ENCODE measurements at places on chromosomes 7 and 10.

GRCh38 chr10:88343761-88344484 lies 239.2 kb downstream of the RNLS start:
- DNase-seq = no peak

DNA sequence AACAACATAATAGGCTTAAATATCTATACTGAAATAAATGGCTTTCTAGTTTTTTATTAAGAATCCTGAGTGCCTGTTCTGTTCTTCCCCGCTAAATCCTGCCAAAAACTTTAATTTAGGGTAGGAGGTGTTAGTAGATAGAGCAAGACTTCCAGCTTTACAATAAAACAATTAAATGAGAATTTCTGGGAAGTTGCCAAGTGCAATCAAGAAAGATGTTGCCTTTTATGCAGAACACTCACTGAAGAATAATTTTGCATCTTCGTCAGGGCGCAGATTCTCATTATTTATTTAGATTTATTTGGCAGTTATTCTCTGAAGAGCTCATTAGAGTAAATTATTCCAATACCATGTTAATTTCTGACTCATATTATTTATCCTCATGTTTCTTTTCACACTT lies 103.2 kb upstream of the GPR141 start:
- no peak for DNase-seq

DNA sequence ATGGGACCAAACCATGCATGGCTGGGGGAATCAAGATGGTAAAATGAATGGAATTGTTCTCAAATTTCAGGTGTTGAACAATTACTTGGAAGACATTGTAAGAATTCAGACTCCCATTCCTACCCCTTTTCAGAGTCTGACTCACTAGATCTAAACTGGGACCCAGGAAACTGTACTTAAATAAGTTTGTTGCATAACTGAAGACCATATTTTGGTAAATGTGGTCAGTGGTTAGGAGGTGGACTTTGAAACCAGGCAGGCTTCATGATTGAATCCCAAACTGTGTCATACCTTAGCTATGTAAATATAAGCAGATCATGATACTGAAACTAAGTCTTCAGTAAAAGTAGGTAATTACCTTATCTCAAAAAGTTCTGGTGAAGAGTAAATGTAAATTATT lies 41.7 kb downstream of the ZWINT start:
- DNase-seq = no peak

DNA sequence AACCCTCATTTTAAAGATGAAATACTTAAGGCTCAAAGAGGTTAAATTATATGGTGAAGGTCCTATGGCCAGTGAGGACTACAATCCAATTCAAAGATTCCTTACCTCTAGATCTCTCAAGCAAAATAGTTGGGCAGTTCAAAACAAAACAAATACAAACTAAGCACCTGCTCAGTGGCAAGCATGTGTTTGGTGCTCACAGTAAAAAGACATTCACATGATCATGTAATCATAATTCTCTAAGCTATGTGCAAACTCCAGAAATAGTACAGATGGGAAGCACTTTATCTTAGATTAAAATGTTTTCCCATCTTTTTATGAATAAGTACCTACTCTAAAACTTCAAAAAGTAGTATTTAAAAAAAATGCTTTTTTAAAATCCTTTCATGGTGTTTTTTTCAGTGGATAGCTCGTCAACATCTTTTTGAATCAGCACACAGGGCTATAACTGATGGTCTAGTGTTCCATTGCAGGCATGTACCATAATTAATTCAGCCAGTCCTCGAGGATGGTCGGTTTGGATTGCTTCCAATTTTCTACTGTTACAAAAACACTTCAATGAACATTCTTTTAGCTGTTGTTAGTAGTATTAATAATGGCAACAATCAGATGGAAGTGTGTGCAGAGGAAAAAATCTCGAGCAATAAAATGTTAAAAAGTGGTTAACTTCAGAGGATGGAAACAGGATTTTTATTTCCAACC lies 58.4 kb downstream of the CHCHD3 start:
- DNase-seq = no peak

DNA sequence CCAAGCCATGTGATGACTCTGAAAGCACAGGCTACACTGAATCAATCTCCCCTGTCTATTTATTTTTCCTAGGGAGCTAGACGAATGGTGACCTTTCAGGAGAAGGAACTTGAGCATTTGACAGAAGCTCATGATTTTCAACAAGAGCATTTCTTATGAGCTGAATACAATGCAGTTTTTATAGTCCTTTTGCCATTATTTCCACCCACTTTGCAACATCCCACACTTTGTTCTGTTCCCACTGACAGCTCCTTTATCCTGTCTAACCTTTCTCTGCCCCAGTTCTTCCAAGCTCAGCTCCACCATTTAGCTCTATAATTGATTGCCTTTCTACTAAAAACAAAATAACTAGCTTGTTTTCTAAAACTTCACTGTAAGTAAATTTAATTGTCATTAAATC lies 91.9 kb upstream of the PRSS1 start:
- DNase-seq = no peak

GRCh38 chr10:71342573-71343391 lies 23.7 kb downstream of the SLC29A3 start:
- DNase-seq = no peak

DNA sequence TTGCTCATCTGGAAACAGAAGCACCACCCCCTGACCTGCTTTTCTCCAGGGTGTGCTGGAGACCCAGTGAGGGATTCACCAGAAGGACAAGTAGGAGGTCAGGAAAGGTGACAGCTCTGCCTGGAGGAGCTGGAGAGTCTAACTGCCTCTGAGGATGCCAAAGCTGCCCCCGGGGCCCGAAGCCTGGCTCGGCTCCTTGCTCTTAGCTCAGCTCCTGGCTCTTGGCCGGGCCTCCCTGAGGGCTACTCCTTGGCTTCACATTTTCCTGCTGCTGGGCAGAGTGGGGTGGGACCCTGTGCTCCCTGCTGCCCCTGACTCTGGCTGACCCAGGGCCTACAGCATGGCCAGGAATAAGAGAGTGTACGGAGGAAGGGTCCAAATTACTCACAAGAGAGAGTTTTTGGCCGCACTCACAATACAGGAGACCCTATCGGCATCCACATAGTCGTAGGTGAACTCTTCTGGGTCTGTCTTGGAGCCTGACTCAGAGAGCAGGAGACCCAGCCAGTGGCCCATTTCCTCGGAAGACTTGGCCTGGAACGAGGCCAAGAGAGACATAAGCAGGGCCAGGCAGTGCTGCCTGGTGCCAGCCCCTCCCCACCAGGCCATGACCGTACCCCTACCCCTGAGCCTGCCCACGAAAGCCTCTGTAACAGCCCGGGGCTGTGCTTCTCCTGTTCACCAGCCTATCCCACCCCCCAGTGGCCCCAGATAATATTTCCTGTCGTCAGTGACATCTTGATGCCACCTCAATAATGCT lies 63.1 kb downstream of the VWA2 start:
- DNase-seq = no peak

DNA sequence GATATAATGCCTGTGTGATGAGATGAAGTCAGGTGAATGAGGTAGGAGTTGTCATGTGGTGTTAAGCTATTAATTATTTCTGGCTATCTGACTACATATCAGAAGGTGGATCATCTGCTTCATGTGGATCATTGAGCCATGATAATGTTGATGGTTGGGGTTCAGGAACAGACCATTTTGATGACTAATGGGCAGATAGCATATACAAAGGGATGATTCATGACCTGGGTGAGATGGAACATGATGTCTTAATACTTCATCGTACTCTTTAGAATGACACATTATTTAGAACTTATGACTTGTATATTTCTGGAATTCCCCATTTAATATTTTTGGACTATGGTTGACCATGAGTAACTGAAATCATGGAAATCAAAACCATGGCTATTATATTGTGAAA lies 155.1 kb downstream of the OR13A1 start:
- no peak for DNase-seq

- no peak for DNase-seq
Observed at GRCh38 chr10:70615784-70616522, 13.4 kb upstream of the PRF1 start.

DNA sequence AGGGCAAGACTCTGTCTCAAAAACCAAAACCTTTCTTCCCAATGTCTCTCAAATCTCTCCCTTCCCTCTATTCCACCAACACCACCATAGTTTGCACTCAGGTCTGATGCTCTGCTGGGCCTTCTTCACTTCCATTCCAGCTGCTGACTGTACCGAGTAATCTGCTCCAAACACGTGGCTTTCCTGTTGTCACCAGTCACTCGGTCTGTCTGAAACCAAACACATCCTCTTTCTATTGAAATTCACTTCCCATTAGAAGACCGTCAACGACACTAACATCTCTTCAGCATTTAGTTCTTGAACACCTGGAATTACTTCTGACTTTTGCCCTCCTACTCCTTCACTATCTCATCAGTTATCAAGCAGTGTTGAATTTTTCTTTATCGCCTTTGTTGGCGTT lies 4.7 kb upstream of the NRF1 start:
- DNase-seq = no peak

DNA sequence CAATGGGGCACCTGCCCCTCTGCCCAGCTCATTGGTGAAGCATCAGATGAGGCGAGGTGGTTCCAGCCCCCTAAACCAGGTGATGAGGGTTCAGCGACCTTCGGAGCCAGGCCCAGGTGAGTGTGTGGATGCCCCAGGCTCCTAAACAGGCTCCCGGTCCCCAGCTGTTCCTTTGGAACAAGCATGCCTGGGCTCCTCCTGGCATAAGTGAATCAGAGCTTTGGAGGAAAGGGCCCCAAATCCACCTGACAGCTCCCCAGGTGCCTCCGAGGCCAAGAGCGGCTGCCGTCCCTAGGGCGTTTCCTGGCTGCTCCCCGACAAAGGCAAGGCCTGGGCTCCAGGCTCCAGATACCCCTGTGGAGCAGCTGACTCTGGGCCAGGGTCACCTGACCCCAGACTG lies 61.3 kb downstream of the YKT6 start:
- no peak for DNase-seq

DNA sequence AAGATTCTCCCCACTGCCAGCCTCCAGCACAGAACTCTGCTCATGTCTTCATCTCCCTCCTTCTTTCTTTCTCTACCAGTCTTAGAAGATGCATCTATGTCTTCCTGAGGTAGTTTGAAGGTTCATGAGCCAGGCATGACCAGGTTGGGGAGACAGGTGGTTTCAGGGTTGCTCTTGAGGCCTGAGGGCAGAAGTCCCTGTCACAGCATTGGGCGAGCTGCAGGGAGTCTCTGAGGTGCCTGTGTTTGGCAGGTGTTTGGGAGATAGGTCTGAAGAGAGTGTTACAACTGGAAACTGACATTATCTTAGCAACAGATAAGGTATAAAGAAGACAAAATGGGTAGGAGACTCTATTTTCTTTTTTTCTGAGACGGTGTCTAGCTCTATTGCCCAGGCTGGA lies 18.7 kb downstream of the PRSS2 start:
- no peak for DNase-seq

- DNase-seq = no peak
Observed at GRCh38 chr10:30114881-30115625, 55.7 kb upstream of the JCAD start.

DNA sequence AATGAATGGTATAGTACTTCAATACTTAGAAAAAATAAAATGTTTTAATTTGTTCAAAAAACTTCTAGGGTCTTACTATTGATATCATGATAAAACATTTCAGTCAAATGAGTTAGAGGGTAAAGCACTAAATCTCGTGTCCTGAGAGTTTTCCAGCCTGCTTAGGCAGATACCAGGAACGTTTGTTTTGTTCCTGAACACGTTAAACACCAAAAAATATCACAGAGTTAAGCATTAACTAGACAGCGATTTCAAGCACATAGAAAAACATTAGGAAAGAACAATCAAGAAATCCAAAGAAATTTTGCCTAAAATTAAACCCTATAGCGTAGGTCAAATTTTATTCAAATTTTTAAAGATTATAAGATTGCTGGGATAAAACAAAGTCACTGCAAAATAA lies 204.6 kb upstream of the AGR3 start:
- DNase-seq = no peak

DNA sequence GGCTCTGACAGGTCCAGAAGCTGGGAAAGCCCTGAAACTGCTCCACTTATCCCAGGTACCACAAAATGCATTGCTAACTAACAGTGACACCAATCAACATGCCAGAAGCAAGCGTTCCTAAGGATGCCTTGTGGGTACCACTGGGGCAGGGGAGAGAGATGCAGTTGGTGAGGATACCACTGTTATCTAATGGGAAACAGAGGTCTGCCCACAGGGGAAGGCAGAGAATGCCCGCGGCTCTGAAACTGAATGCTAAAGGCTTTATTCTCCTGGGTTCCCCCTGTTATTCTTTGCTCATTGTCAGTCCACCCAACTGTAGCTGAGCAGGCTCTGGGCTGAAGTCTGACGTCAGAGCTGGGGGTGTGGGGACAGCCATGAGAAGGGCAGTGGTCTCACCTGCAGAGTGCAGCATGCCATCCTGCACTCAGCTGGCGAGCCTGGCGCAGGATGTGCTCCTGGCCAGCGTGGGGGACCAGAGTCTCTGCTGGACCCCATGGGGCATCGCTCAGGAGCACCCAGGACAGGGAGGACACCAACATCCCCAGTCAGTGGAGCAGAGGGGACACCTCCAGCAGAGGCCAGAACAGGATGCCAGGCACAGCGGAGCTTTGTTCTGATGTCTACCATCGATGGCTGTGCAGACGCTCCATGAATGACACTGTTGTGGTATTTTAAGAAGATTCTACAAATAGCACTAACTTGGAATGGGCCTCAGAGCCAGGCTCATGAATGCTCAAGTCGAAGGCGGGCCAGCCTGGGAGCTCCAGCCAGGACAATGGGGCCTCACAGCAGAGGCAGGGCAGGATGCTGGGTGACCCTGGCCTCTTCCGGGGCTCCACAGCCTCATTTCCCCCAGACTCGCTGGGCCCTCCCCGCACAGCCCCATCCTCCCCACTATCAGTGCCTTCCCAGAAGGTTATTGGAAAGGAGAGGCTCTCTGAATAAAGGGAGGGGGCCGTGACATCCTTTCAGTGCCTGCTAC lies 95.8 kb downstream of the ARHGAP22 start:
- no peak for DNase-seq

GRCh38 chr7:150381785-150382122 lies 2.6 kb downstream of the ZNF775 start:
- DNase-seq = no peak

DNA sequence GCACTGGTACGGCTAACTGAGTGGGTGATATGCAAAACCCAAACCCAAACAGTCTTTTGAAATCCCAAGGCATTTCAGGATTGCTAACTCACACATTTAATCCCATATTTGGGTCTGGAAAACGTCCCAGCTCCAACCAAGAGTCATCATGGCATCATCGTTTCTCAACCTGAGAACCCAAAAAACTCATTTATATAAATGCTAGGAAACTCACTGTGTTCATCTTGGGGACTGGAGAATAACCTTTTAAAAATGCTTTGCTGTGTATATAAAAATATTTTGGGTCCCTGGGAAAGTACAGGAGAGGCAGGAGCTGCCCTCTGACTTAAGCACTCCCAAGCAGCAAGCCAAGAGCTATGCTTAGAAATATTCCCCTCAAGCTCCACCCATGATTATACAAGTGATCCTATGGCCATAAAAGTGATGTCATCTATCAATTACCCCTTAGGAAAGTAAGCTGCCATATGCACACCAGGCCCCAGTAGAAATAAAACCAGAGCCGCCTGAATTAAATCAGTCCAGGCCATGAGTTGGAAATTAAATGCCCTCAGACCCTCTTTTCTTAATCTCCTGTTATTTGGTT lies 352.1 kb downstream of the FRMD4A start:
- DNase-seq = no peak

- DNase-seq = no peak
Observed at GRCh38 chr7:36651404-36651803, 72.9 kb downstream of the AOAH start.
